Stimulated activated CD8-positive, alpha-beta memory T cell treated with anti-CD3 and anti-CD28 coated beads, Interleukin-4, amount 100 ng/mL, for 1 hour (primary cell): ENCODE measurements at places on chromosomes 16 and 17.

DNA sequence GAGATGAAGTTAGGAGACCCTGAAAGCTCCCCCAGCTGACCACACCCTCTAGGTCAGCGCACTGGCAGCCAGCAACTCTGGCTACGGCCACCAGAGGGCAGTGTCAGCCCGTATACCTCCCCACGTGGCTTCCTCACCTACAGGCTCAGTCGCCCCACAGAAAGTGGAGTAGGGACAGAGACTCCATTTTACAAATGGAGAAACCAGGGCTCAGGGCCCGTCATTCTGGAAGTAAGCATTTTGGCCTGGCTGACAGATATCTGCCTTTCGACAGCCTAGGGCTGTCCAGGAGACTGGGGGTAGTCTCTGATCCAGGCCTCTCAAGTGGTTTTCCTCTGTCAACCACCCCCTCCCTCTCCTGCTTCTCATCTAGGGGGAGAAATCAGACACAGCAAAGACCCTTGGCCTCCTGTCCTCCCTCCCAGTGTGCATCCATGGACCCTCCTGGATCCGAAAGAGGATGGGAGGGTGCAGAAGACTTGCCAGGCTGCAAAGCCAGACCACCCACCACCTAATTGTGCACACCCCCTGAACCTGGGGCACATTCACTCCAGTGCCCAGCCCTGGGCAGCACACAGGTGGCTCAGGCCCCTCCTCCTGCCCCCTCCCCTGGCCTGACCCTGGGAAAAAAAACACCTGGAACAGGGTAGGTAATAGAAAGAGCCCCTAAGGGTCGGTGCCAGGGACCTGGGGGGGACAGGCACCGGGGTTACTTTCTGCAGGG, 3.8 kb upstream of the HAP1 start:
- DNase-seq: peak; percentile 61

- DNase-seq: no peak
These were observed 35.9 kb downstream of the ABCA10 start for GRCh38 chr17:69192754-69193153.

DNA sequence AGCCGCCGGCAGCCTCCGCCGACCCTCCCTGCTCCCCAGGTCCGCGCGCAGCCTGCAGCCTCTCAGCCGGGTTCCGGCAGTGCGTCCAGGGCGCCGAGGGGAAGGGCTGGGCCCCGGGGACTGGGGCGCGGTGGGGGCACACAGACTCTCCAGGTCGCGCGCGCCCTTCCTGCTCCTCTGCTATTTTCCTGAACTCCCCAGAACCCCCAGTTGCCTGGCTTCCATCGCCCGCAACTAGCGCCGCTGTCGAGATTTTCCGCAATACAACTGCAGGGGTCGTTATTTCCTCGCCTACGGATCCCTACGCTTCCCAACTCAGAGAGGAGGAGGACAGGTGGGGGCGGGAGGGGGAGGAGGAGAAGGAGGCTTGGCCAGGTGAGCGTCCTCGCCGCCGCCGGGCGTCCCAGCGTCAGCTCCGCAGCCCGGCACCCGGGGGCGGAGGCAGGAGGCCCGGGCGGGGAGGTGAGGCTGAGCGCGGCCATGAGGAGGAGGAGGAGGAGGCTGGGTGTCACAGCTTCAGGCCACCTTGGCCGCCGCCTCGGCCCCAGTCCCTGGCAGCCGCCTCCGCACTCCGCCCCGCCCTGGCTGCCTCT, at the start of gene CA10:
TSS of gene CA10 (minus strand) at position 265 of the 593 bp plus-strand sequence.
- no peak for DNase-seq

DNA sequence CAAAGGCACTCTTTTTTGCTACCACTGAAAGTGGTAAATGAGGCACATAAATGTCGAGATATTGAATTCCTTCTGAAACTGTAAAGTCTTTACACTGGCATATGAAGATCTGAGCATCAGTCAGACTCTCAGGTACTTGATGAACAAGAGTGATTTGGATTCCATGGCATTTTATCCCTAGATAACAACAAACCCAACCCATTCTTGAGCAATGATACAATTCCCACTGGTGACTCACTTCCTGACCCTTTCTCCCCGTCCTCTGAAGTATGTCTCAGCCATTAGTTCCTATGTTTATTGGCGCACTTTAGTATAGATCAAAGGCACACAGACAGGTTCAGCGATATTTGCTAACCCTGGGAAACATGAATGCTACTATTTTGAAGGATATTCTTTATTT, 147.0 kb upstream of the RBFOX1 start:
- DNase-seq: no peak

GRCh38 chr16:51731160-51731559, 580.1 kb upstream of the SALL1 start:
- no peak for DNase-seq

DNA sequence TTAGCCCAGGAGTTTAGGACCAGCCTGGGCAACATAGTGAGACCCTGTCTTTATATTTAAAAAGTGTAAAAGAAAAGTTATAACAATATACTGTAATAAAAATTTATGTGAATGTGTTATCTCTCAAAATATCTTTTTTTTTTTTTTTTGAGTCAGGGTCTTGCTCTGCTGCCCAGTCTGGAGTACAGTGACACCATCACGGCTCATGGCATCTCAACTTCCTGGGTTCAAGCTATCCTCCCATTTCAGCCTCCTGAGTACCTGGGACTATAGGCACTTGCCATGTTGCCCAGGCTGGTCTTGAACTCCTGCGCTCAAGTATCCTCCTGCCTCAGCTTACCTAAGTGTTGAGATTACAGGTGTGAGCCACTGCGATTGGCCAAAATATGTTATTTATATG, 45.5 kb upstream of the SLC25A19 start:
- no peak for DNase-seq

DNA sequence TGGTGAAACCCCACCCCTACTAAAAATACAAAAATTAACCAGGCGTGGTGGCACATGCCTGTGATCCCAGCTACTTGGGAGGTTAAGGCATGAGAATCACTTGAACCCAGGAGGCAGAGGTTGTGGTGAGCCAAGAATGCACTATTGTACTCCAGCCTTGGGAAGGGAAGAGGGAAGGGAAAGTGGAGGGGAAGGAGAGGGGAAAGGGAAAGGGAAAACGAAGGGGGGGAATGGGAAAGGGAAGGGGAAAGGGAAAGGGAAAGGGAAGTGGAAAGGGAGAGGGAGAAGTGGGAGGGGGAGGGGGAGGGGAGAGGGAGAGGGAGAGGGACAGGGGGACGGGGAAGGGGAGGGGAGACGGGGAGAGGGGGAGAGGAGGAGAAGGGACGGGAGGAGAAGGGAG, 122.5 kb downstream of the GAS7 start:
- DNase-seq: no peak

GRCh38 chr16:2486645-2487516, 12.0 kb downstream of the TBC1D24 start:
- DNase-seq: peak; percentile 60

DNA sequence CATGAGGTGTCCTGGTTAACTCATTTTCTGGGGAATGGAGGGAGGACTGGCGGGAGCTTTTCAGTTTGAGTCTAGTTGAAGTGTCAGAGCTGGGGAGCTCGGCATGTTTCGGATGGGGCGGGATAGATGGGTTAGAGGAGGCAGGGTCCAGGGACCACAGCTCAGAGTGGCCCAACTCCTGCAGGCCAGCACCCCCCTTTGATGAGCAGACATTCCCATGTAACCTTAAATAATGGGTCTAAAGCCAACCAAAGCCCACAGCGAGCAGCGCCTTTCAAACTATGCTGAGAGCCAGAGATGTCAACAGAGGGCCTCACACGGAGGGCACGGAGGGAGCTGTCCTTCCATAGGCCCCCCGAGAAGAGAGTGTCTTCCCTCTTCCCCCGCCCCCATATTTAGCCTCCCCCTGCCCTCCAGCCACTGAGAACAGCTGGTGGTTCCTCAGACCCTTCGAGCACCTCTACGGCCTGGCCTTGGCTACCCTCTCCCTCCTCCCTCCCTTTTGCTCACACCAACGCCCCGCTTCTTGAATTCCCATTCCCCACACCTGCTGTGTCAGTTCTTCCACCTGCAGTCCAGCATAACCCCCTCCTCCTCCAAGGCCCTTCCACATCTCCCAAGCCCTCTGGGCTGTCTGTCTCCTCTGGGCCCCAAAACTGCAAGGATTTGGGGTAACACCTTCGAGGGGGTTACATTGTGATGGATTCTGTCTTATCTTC, 21.8 kb downstream of the RAB11FIP4 start:
- DNase-seq: no peak

DNA sequence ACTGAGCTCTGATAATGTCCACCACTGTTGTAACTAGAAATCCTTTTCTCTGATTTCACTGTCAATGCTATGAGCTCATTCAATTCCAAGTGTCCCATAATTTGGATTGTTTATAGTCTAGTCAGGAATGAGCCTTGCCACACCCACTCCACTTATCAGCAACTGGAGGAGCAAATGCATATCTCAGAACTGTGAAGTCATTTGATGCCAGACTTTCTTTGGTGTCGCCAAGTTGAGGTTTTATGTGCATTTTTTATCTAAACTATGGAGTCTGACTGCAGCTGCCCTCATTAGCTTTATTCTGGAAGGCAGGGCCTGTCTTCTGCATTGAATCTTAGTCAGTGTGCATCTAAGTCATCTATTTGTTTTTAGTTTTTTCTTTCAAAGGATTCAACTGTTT, 361.3 kb downstream of the PMP22 start:
- DNase-seq: no peak

DNA sequence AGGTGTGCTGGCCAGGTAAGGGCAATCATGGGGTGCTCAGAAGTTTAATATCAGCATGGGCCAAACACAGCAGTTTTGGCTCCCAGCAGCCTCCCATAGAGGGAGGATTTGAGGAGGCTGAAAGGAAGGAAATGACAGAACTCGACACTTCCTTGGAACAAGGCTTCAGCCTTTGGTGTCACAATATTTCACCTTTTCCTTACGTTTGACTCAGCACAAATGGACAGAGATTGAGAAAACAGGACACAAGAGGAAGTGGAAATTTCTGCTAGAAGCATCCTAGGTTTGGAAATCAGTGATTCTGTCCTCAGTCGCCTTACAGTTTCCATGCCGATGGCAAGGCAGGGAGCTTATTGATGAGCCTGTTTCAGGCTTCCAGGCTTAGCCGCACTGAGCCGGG, 181.4 kb downstream of the MAF start:
- DNase-seq: no peak

DNA sequence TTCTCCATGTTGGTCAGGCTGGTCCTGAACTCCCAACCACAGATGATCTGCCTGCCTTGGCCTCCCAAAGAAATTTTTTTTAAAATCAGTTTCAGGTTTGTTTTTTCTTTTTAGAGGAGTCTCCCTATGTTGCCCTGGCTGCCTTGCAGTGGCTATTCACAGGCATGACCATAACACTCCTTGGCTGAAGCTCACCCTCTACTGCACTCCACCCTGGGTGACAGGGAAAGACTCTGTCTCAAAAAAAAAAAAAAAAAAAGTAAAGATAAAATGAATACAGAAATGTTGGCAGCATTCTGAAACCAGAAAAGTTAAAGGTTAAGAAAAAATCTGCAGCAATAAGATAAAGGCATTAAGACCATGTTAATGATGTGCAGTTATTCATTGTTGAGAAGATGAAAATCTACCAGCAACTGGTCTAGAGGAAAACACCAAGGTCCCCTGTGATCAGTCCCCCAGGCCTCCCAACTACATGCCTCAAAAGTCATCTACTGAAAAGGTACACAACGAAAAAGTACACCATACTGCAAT, 15.1 kb downstream of the YWHAE start:
- no peak for DNase-seq

- DNase-seq: no peak
These were observed 70.5 kb downstream of the NDEL1 start for GRCh38 chr17:8506145-8506544.

- no peak for DNase-seq
These were observed 5.3 kb downstream of the DOC2A start for GRCh38 chr16:30005341-30006094.

DNA sequence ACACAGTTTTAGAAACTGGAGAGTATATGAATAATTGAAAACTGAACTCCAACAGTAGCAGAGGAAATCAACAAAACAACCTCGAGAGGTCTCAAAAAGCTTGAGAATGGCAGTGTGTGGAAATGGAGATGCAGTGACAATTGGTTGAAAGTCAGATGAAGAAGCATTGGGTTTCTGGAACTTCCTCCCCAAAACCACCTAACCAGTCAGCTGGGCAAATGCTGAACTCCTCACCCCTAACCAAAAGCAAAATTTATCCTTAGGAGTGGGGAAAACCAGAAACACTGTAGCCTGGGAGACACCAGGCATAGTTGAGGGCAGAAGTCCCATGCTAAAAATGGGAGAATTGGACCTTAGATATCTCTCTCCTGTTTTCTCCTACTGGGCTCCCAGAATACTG, 109.9 kb downstream of the TANC2 start:
- DNase-seq: no peak

- no peak for DNase-seq
These were observed 37.5 kb upstream of the RBFOX3 start for GRCh38 chr17:79648181-79648831.

GRCh38 chr17:28925912-28926365, 23.1 kb upstream of the DHRS13 start:
- DNase-seq: peak; percentile 11

- no peak for DNase-seq
These were observed 17.1 kb downstream of the FOXJ1 start for GRCh38 chr17:76123749-76124581.

DNA sequence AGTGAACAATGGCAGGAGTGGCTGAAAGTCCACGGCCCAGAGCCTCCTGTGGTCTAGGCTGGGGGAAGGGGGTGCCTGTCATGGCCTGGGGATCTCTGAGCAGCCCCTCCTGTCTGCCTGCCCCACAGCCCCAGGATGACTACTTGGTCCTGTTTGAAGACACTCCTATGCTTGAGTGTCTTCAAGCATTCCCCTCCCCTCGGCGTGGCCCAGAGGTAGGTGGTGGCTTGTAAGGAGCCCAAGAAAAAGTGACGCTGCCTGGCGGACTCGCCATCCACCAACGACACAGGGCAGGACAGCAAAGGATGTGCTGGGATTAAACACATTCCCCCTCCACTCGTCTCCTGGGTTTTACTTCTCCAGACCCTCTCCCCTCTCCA, 5.7 kb downstream of the SULT1A1 start:
- DNase-seq: no peak

DNA sequence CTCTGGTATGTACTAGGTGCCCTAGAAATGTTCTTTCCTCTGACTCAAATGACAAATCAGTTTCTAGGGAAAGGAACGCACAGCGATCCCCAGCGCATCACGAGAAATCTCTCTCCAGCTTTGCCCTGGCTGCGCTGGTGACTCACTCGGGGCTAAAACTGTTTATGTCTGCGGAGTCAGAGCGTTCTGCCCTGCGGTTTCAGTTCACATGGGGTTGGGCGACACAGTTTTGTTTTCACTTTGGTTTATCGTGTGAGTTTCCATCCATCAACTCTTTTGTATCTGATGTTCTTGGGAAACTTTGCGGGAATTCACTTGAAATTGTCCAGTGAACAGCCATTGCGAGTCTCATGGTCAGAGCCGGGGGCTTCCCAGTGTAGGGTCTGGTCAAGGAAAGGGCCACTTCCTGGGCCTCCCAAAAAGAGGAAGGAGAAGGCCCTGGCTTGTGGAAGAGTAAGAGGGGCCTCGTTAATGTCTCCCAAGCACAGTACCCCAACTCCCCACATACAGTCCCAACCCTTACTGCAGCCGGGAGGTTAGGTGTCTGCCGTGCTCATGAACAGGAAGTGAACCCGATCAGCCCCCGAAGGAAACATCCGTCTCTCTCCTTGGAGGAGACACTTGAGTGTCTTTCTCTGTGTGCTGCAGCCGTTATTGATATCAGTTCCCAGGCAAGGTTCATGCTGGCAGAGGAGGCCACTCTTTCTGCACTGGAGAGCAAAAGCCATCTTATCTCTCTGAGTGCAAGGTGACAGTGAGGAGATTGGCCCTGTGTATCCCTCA, 643.2 kb downstream of the WWOX start:
- DNase-seq: peak; percentile 30

- DNase-seq: peak; percentile 18
These were observed 516 bp downstream of the CPNE2 start for GRCh38 chr16:57092786-57093411.
